NCI-H226 (cell line): ENCODE measurements at places on chromosomes 4 and X.
A peak's percentile ranks its signal among the peaks of the same experiment; 100 is the strongest.

- DNase-seq = no peak
Measured at GRCh38 chrX:77900688-77901087, 1.4 kb downstream of the COX7B start.

DNA sequence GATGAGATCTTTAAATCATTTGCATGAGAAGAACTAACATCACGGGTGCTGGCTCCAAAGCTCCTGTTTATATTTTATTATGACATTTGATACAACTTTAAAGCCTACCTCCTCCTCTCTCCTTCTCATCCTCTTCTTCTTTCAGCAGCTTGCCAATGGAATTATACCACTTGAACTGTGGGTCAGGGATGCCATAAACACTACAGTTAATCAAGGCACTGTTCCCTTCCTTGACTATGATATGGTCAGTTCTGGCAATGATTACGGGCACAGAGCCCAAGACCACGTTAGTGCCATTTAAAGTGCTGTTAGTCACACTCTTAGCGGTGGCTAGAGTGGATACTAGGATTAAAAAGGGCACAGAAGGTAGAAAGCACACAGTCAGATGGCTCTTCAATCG, 20.7 kb downstream of the MFAP3L start:
- no peak for DNase-seq

DNA sequence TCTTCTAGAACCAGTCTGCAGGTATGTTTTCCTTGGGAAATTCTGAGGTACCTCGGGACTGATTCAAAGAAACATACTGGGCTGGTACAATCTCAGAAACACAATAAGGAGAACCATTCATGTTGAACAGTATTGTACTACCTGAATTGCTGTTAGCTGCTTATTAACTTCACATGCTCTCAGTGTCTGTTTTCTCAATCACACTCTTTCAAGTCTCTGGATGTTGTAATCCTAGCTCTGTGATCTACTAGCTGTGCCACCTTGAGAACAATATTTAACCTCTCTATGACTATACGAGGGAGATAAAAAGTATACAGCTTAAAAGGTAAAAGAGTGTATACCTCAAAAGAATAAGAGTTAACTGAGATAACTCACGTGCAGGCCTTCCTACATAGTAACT, 10.3 kb downstream of the CCDC158 start:
- DNase-seq = no peak

GRCh38 chr4:69818060-69818639, 41.8 kb downstream of the SULT1E1 start:
- no peak for DNase-seq

- DNase-seq = no peak
Measured at GRCh38 chr4:654503-654845, 19.6 kb downstream of the ATP5ME start.

GRCh38 chr4:142475663-142476062, 370.4 kb downstream of the INPP4B start:
- DNase-seq = no peak

DNA sequence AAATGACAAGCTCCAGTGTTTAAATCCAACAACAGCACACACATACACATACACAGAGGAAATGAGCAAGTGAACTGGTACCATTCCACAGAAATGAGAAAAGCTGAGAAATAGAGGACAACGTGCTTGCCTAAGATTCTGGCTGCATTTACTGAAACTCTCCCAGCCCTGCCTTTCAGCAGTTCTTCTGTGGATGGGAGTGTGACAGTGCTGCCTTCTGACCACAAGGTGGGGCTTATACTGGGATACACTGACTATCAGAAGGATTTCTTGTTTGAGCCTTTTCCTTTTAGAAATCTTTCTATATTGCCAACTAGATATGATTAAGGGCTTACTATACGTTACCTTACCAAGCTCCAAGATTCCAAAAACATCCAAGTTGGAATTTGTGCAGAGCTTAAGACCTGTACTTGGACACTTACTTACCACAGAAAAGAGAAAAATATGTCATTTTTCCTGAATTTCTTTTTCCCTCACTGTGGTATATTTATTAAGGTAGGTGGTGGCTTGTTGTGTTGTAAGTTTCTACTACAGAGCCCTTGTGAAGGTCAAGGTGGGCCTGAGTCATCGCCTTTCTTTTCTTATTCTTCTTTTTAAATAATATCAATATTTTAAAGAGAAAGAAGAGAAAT, 10.7 kb upstream of the CXCL8 start:
- DNase-seq = peak; percentile 59

DNA sequence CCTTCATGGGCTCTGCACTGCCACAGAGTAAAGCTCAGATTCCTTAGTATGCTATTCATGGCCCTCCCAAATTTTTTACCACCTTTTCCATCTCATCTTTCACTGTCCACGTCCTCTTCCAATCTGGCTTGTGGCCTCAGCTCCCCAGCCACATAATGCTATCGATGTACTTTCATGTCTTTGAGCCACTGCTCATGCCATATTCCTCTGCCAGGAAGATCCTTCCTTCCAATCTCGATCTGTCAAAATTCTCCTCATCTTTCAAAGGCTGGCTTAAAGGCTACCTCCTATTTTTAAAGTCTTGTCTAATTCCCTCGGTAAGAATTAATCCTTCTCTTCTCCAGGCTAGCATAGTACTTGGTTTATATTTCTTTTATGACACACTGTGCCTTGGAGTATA, 233.3 kb upstream of the GPC4 start:
- no peak for DNase-seq

- no peak for DNase-seq
Measured at GRCh38 chr4:13611283-13611842, 16.2 kb downstream of the BOD1L1 start.

DNA sequence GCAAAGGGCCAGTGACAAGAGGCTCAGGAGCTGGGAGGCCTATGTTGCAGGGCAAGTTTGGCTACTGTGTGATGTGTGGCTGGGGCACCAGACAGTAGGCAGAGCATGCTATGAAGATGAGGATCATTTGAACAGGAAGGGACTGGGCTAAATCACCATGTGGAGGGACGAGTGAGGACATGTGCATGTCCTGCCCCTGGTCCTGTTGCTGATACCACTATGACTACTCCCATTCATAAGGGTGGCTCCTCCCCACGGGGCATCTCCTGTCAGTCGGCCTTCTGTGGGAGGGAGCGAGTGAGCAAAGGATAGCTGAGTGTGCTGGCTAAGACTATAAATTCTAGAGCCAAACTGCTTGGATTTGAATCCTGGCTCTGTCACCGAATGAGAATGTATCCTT, 139.2 kb downstream of the TMEM164 start:
- no peak for DNase-seq

DNA sequence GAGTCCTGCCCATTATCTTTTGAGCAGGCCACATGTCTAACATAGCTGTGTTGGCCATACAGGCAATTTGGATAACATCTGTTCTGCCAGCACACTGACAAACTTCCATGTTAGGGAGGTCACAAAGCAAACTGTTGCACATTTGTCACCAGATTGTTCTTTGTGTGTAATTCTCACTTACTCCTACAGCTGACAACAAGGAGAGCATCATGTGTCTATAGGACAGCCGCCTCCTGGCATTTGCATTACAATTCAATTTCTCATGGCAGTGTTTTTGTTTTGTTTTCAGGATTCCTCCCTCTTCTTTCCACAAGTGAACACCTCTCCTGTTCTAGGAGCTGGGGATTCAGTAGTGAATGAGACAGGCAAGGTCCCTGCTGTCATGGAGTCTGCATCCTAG, 94.3 kb upstream of the LEF1 start:
- DNase-seq = no peak

DNA sequence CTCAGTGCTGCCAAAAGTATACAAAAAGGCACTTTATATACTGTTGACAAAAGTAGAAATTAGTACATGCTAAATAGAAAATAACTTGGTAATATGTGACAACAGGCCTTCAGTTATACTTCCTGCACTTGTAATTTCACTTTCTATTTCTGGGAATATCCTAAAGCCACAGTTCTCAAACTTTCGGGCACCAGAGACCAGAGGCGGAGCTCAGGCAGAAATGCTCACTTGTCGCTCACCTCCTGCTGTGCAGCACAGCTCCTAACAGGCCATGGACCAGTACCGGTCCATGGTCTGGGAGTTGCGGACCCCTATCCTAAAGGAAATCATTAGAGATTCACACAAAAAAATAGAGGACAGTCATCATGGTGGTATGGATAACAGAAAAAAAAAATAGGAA, 25.7 kb downstream of the ACSL4 start:
- no peak for DNase-seq

- DNase-seq = no peak
Measured at GRCh38 chr4:109729117-109729717, 653 bp downstream of the PLA2G12A start.

GRCh38 chr4:37951461-37952352, 8.5 kb upstream of the PTTG2 start:
- no peak for DNase-seq

GRCh38 chrX:626745-627509, 3.7 kb upstream of the SHOX start:
- no peak for DNase-seq

GRCh38 chrX:124217304-124218251, 114.9 kb upstream of the TEX13D start:
- no peak for DNase-seq

DNA sequence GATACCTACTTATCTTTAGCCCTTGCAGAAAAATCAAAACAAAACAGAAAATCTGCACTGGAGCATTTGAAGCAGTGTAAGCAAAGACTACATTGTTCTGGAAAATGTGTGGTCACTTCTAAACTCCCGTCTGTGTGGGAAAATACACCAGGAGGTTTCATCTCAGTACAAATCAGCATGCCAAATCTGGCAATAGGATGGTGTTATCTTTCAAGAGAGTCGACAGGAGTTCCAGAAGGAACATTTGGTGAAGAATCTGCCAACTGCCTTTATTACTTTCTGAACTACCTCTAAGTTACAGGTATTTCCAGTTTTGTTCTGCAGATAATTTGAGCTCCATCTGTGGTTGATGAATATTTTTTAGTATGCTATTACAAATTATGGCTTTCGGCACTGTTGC, 1348.0 kb downstream of the RAPGEF2 start:
- DNase-seq = no peak

- no peak for DNase-seq
Measured at GRCh38 chr4:106473515-106473914, 104.9 kb upstream of the GIMD1 start.

DNA sequence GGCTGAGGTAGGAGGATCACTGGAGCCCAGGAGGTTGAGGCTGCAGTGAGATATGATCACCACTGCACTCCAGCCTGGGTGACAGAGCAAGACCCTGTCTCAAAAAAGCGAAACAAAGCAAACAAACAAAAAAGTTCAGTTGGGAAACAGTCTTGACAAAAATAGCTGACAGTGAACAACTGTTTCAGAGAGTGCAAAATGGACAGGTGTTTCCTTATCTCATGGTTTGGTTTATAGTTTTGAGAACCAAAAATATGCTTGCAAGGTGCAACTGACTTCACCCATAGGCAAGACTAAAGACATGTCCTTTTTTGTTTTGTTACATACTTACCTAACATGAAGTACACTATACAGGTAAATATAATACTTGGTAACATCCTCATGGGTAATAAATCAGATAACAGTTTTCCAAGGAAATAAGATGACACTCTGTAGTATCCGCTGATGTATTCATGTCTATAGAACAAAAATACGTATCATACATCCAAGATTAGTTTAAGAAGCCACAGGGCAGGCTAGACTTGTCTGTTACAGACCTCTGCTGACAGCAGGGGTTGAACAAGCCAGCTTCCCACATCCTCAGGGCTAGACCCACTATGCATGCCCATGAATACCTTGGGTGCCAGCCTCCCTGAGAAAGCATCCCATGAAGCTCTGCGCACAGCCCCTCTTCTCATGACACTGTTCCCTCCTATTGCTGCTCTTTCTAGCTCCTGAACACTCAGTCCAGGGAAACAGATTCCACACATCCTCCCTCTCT, 59.3 kb downstream of the ABCG2 start:
- no peak for DNase-seq

GRCh38 chr4:166413356-166413755, 540.3 kb downstream of the TLL1 start:
- DNase-seq = no peak

GRCh38 chr4:75786526-75786925, 62.1 kb downstream of the USO1 start:
- no peak for DNase-seq

DNA sequence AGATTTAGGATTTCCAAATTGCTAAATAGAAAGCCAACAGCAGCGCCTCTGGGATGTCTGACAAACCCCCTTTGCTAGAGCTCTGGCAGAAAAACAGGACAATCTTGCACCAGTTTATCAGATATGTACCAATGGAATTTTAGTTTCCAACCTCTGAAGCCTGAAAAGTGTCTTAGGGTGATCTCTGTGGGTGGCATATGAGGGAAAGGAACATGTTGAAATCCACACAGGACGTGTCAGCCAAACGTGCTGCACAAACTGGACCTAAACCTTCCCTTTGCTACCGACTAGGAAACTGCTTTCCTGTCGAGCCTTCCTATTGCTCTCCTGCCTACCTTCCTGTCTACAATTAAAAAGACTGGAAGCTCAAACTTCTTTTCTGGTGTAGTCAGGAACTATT, 53.5 kb downstream of the REELD1 start:
- no peak for DNase-seq

GRCh38 chrX:57952320-57952678, 42.0 kb upstream of the ZXDA start:
- DNase-seq = no peak

DNA sequence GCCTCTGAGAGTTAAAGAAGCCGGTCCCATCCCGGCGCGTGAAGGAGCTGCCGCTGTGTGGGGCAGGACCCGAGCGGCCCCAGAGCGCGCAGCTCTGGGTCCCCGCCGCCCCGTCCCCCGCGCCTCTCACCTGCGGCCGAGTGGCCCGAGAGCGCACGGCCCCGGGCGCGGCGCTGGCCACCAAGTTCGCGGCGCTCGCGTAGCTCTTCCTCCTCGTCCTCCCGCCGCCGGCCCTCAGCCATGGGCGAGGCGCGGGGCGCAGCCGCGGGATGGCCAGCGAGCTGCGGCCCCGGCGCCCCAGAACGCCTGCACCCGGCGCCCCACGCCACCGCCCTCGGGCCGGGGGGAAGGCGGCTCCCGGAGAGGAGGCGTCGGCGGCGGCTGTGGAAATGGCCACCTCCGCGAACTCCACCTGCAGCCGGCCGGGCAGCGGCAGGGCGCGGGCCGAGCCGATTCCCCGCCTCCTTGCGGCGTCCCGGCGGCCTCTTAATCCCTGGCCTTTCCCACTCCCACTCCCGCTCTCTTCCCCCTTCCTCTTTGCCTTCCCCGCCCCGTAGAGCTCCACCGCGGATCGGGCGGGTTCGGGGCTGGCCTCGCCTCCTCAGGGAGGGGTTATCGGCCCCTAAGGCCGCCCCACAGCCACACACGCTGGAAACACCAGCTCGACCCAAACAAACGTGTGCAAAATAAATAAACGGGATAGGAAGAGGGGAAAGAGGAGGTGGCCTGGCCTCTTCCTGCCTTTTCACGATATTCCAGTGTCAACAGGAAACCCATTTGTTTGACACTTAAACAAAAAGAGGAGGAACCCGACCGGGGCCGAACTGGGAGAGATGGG, at the start of gene SH3D19:
TSS of gene SH3D19 (minus strand) at position 495 of the 838 bp plus-strand sequence. CDS start at position 242, 253 bp downstream.
- DNase-seq = peak; percentile 64

DNA sequence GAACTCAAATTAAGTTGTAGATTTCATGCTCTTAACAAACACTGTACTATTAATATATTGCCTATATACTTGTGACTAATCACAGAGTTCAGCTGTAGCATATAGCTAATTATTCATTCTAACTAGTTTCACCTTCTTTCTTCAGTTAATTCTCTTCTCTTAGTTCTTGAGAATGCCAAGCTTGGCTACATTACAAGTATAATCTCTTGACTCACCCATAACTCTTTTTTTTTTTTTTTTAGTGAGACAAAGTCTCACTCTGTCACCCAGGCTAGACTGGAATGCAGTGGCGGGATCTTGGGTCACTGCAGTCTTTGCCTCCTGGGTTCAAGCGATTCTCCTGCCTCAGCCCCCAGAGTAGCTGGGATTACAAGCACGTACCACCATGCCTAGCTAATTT, 5.4 kb downstream of the KLHL5 start:
- no peak for DNase-seq
